Motor neuron (in vitro differentiated cells): ENCODE measurements at places on chromosomes 1 and 21.
A peak's percentile ranks its signal among the peaks of the same experiment; 100 is the strongest.

GRCh38 chr21:25360593-25360992 lies 246.7 kb downstream of the MRPL39 start:
- peak; percentile 35 for ATAC-seq

DNA sequence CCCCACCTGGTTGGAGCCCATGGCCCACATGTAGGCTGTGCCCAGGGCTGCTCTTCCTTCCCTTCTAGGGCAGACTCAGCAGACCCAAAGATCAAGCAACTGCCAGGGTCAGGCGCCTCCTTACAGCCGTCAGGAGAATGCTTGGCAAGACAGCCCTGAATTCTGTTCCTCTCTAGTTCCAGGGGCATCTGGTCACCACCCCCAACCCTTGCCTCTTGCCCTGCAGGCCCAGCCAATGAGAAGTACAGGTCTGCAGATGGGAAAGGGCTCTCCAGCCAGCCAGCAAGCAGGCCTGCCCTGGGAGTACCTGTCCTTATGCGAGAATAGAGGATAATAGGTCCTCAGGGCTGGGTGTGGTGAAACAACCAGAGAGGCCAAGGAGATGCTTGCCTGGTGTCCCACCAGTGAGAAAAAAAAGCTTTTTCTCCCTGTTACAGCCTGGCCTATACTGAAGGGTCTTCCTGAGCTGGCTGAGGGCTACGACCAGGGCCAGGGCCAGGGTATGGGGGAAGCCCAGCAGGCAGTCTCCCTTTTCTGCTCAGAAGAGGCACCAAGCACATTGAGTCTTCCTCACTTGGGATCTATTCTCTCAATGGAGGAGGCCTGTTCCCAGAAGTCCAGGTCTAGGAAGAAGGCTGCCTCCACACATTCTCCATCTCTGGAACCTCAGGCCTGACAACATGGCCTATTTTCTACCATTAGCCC lies 31.4 kb downstream of the NAV1 start:
- no peak for ATAC-seq

- ATAC-seq: no peak
Observed at GRCh38 chr21:27480841-27481261, 514.0 kb upstream of the ADAMTS5 start.

DNA sequence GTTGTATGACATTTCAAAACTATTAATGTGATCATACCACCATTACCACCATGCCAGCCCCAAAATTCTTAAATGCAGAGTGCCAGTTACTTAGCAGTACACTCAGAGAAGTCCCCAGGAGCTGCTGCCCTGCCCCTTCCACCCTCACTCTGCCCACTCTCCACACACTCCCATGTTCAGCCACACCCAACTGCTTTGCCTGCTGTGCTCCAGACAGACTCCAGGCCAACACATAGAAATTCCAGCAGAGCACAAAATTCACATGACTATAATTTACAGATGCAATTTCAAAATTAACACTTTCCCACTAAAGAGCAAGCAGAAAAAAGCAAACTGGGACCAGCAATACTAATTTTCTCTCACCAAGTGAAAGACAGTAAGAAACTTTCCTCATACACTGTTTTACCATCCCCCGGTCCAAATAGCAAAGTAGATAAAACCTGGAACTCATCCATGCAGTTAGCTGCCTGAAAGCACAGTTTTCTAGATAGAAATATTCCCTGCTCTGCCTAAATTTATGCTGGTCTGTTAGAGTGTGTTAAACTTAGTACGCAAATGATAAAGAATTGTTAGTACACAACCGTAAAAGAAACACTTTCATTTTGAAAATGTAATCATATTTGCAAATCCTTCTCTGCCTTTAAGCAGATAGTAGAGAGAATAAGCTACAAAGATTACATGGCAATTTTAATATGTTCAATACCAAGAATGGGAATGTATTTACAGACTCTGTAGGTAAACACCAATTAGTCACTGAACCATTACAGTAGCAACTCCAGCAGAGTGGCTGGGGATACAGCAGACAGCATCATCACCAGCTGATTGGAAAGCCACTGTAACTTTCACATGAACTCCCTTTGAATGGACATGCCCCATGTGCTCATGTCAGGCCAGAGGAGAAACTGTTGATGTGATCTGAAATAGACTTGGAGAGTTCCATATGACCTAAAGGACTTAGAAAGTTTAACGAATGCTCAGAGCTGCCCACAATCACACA lies 176.5 kb downstream of the VAV3 start:
- ATAC-seq: no peak

- ATAC-seq: no peak
Observed at GRCh38 chr1:99647490-99647889, 1.6 kb downstream of the PALMD start.

- no peak for ATAC-seq
Observed at GRCh38 chr21:32240851-32241687, 37.8 kb downstream of the MIS18A start.

- ATAC-seq: peak; percentile 53
Observed at GRCh38 chr1:153565529-153566374, at the start of gene S100A2. Gene S100A2, minus strand, starts transcription at chr1:153565844. Its CDS starts 1,967 bp downstream, at chr1:153563877.

DNA sequence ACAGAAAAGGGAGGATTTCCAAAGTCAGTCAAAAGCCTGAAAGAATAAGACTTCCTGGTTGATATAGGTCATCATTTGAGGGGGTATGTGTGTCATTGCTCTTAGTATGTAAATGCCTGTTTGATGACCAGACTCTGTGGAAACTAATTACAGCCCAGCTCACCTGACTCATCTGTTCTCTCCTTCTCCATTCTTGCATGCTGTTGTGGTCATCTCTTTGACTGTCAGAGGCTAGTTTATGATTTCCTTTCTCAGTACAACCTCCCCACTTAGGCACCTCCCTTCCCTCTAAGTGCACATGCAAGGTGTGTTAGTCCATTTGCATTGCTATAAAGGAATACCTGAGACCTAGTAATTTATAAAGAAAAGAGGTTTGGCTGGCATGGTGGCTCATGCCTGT lies 2.4 kb upstream of the C1orf116 start:
- peak; percentile 25 for ATAC-seq

GRCh38 chr1:110763149-110763548 lies 88.4 kb upstream of the KCNA3 start:
- no peak for ATAC-seq

DNA sequence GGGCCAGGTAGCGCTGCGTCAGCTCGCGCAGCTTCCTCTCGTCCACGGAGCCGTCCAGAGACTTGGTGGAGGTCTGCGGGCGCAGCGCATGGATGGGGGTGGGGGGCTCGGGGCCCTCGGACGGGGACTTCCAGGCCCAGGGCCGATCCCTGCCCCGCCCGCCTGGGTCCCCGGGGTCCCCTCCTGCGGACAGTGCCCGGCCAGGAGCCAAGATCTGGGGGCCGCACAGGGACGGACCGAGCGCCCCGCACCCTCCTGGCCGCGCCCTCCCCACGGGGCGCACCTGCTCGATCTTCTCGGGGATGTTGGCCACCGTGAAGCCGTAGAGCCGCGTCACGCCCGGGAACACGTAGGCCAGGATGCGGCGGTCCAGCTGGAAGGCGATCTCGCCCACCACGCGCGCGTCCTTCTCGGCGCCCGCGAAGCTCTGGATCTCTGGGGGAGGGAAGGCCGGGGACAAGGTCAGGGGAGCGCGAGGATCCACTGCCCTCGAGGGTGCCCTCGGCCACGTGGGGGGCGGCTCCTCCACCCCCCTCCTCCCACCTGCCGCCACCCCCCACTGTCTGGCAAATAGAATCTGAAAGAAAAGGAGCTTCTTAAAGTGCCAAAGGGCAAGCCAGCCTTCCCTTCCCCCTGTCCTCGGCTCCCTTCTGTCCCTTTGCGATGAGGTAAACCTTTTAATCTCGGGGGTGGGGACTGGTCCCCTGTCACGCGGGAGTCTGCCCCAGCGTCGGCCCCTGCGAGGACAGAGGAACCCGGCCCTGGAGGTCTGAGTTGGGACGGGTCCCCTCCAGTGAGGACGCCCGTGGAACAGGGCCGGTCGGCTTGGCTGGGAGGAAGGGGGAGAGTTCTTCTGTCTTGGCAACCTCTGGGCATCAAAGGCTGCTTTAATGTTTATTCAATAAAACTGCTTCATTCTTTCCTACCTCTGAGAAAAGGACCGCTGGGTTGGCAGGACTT lies 6.5 kb upstream of the FTCD start:
- ATAC-seq: peak; percentile 19

GRCh38 chr1:189764391-189765320 lies 713.0 kb downstream of the BRINP3 start:
- ATAC-seq: no peak

DNA sequence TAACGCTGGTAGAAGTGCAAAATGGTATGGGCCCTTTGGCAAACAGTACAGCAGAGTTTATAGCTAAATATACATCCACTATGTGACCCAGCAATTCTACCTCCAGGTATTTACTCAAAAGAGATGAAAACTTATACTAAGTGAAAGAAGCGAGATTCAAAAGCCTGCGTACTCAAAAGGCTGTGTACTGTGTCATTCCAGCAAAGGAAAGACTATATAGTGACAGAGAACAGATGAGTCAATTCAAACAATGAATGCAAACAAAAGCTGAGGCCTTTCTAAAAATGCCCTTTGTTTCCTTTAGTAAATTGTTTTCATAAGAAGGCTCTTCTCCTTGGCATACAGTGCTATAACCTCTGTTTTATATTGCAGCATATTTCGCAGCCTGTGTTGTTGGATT lies 268.8 kb upstream of the CSF3R start:
- ATAC-seq: no peak
